ENCODE measurements at places on chromosomes 3 and 15. TPM values are rescaled to one million over a fixed set of nuclear protein-coding genes. Genes with fewer than 3 reads are reported as not detected.
A peak's percentile ranks its signal among the peaks of the same experiment; 100 is the strongest.

The CSPG5 gene
- 0.40 TPM for total RNA-seq

The CYP1A1 gene
- total RNA-seq: 2.9 TPM

The CATSPER2 gene
- 1.5 TPM for total RNA-seq

The C2CD4A gene
- not detected for total RNA-seq

- H3K27me3 ChIP-seq: peaks cover 3% of the 10 kb centered on the region
- H3K4me1 ChIP-seq: no peaks in the 10 kb centered on the region
- no peaks in the 10 kb centered on the region for H3K36me3 ChIP-seq
- no peak overlapping the region for H3K27ac ChIP-seq
These were observed 208.4 kb upstream of the TRIM42 start for GRCh38 chr3:140469491-140469890.

GRCh38 chr15:100341239-100341749, 481 bp downstream of the ADAMTS17 start:
- H3K27ac ChIP-seq: no peak overlapping the region
- peak overlapping the region; percentile 54 for H3K4me3 ChIP-seq
- peak; percentile 30 for DNase-seq

GRCh38 chr15:39213385-39213840, 367.5 kb upstream of the THBS1 start:
- no peak overlapping the region for H3K4me3 ChIP-seq
- peaks cover 18% of the 10 kb centered on the region for H3K27me3 ChIP-seq
- H3K4me1 ChIP-seq: no peaks in the 10 kb centered on the region

All from activated CD4-positive, alpha-beta T cell treated with anti-CD3 and anti-CD28 coated beads, Interleukin-2, amount 10 ng/mL, durations not matched to agents 7 days and 5 days (primary cell).